ENCODE measurements at places on chromosomes 13 and 19.
A peak's percentile ranks its signal among the peaks of the same experiment; 100 is the strongest.

GRCh38 chr13:77724092-77724491, 26.6 kb downstream of the SLAIN1 start:
- DNase-seq = no peak

DNA sequence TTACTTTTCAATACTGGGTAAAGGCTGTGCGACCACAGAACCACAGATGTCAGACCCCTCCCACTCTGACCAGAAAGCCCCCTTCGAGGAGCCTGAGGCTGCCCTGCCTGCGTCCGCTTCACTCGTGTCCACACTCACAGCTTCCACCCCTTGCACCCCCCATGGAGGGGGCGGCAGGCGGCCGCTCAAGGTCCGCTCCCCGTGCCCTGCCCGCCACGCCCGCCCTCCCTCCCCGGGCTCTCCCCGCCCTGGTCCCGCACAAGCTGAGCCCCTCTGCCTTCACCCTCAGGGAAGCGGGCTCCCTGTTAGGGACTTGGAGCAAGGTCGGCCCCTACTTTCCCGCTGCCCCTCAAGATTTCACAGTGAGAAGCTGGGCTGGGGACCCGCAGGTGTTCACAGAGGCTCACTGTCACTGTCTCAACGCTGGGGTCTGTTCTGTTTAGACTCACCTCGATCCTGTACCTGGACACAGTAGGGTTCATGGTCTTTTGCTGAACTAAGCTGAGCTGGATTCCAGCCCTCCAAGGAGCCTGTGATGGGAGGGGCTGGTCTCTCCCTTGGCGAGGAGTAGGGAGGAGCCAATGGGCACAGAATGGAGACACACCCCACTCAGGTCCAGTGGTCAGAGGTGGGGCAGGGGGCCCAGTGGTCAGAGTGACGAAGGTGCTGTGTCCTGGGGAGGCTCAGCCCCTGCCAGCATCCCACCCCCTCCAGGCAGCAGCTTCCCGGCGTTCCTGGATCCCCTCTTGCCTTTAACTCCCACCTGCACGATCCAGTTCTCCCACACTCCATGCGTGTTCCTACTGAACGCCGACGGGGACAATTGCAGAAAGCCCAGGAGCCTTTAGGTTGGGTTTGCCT, 69.5 kb downstream of the SPACA7 start:
- DNase-seq = no peak

- no peak for DNase-seq
These were observed 490.4 kb downstream of the DIAPH3 start for GRCh38 chr13:59673286-59673685.

- no peak for DNase-seq
These were observed 8.6 kb upstream of the IRS2 start for GRCh38 chr13:109795011-109795410.

DNA sequence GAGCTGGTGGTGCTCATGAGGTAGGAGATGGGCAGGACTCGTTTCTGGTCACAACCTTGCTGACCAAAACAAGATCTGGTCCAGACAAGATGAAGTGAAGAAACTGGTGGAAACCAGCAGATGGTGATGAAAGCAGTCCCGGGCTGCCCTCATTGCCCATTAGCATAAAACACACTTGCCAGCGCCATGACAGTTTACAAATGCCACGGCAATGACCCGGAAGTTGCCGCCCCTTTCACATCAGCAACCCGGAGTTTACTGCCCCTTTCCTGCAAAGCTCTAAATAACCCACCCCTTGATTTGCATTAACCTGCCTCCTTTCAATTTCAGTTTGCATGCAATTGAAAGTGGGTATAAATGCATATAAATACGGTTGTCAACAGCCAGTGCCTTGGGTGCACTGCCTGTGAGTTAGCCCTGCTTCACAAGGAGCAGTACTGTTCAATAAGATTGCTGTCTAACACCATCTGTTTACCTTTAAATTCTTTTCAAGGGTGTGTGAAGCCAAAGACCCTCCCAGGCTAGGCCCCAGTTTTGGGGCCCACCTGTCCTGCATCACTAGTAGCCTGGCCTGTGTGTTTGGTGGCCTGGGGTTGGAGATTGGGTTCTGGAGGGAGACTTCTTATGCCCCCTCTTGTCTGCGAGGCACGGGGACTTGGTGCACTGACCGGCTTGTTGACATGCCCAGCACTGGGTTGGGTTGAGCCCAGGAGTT, 38.8 kb downstream of the CHST8 start:
- DNase-seq = no peak

GRCh38 chr19:48617146-48617937, 1.6 kb downstream of the RPL18 start:
- DNase-seq = no peak

GRCh38 chr13:70593716-70594115, 485.5 kb upstream of the KLHL1 start:
- no peak for DNase-seq

DNA sequence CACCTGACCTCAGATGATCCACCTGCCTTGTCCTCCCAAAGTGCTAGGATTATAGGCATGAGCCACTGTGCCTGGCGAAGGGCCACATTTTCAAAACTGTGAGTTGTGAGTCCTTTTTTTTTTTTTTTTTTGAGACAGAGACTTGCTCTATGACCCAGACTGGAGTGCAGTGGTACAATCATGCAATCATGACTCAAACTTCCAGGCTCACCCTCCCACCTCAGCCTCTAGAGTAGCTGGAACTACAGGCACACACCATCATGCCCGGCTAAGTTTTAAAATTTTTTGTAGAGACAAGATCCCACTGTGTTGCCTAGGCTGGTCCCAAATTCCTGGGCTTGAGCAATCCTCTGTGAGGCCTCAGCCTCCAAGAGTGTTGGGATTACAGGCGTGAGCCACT, 3.8 kb upstream of the MYPOP start:
- no peak for DNase-seq

DNA sequence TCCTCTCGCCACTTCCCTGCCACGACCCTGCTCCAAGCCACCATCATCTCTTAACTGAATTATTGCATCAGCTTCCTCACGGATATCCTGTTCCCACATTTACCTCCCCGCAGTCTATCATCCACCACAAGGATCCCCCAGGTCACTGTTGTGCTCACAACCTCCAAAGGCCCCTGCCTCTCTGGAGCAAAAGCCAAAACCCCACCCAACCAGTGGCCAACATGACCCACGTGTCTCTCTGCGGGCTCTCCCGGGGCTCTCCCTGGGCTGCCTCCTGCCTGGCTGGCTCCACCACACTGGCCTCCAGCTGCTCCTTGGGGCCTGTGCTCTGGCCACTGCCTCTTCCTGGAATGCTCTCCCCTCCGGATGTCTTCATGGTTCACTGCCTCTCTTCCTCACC, 809.3 kb downstream of the UQCRFS1 start:
- no peak for DNase-seq

DNA sequence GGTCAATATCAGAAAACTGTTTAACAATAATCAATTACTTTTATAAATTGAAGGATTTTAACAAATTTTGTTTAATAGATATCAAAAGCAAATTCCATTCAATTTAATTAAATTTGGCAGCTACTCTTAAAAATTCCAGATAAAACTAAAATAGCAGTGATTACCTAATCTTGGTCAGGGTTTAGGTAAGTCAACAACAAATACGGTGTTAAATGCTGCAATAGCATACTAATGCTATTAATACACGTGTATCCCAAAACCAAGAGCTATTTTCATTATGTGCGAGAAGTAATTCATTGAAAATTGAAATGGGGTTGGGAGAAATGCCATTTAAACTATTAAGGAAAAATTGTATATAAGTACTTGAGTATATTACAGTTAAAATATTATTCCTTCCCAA, 105.6 kb downstream of the DHRS12 start:
- DNase-seq = no peak

DNA sequence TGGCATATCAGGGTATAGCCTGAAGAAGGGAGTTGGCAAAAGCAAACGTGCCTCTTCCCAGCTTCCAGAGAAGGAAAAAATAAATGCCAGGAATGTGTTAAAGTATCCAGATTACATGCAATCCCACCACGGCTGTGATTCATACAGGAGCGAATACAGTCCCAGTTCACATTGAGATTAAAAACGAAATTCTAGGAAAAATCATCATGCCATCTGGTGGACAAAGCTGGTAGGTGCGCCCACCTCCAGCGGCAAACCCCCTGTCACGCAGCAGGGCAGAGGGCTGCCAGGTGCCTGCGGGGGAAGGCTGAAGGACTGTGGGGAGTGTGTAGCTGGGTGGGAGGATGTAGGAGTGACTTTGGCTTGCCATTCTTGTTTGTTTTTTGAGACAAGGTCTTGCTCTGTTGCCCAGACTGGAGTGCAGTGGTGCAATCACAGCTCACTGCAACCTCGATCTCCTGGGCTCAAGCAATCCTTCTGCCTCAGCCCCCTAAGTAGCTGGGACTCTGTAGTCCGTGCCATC, 6.4 kb upstream of the DMWD start:
- peak; percentile 18 for DNase-seq

GRCh38 chr13:95258619-95259194, 42.5 kb downstream of the ABCC4 start:
- no peak for DNase-seq

- no peak for DNase-seq
These were observed 41.1 kb upstream of the GTF3A start for GRCh38 chr13:27383104-27383921.

GRCh38 chr19:44597131-44597491, 16.3 kb upstream of the IGSF23 start:
- no peak for DNase-seq

DNA sequence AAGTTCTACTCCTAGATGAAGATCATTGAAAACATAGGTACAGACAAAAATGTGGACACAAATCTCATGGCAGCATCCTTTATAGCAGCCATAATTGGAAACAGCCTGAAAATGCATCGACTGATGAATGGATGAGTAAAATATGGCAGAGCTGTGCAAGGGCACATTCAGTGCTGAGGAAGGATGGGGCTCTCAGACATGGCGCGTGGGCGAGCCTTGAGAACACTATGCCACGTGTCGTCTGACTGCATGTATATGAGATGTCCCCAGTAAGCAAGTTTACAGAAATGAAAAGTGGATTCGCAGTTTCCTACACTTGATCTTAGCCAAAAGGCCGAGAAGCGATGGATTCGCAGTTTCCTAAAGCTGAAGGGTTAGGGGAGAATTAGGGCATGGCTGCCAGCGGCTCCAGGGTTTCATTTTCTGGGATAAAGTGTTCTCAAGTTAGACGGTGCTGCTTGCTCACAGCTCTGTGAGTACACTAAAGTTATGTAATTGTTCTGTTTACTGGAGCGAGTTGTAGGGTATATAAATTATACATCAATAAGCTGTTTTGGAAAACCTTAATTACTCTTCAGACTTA, 78.0 kb downstream of the RAB20 start:
- no peak for DNase-seq

DNA sequence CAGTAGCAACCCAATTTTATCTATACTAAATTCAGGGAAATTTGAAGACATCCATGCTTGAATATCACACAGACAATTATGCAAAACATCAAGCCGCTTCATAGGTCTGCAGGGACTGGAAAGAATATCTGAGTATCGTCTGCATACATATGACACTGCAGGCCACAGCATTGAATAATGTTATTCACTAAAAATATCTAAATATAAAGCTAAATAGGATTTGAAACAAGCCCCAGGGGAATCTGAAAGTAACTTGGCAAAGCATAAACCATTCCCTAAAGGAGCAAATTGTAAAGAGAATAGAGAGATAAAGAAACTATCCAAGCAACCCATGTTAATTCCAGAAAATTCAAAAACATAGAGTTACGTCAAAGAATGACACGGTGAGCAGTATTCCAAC, 1251.0 kb downstream of the PCDH17 start:
- DNase-seq = no peak

DNA sequence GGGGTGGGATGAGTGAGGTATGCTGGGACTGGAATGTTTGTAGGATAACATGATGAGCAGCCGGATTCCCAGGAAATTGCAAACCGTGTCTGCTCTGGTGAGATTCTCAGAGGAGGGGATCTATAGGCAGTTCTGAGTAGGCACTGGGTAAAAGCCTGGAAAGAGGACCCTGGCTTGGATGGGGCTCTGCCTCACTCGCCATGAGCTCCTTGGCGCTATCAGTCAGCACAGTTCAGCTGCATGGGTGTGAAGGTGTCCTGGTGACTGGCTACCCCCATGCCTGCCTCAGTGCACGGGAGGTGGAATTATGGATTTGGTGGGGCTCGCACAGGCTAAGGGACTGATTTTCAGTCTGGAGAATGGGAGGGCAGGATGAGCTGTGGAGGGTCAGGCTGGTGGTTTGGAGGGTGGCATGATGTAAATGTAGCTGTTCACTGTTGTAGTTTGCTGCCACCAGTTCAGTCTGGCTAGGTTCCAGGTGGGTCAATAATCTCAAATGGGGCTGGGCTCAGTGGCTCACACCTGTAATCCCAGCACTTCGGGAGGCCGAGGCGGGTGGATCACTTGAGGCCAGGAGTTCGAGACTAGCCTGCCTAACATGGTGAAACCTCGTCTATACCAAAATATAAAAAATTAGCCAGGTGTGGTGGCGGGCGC, 9.2 kb upstream of the ZNF627 start:
- DNase-seq = no peak

DNA sequence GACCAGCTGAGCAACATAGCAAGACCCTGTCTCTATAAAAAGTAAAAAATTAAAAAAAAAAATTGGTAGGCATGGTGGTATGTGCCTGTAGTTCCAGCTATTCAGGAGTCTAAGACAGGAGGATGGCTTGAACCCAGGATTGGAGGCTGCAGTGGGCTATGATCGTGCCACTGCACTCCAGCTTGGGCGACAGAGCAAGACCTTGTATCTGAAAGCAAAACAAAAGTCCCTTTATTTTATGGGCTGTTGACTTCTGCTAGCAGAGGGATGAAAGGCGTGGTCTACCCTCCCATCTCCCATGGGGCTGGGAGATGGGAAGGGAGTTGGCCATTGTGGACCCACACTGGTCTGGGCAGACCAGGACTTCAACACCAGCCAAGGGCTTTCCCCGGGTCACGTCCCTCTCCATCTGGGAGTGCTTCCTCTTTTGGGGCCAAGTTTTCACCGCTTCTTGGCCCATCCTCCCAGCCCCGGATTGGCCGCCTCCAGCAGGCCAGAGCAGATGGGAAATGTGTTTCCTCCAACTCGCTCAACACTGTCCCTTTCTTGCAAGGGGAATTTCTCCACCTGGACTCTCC, 2.2 kb upstream of the TNFSF9 start:
- no peak for DNase-seq

DNA sequence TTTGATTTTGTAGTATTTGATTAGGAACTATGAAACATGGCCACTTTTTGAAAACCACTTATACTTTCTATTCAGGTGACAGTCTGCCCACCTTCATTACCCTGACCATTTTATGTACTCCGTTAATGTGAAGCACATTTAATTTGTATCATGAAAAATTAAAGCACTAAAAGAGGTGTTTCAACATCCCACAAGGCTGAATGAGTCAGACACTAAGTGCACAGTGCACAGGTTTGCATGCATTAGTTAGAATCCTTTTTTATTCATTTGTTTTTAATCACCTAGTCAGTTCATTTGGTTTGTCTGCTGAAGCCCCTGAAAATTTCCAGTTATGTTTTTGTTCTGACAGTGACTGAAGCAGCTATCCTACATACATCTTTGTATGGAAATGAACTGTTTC, 271.0 kb downstream of the SLITRK5 start:
- no peak for DNase-seq

- DNase-seq = no peak
These were observed 223.1 kb downstream of the MZT1 start for GRCh38 chr13:72504131-72504841.

Data from hypothalamus (tissue), 51 donors.